ENCODE measurements at places on chromosomes 3 and 15.

GRCh38 chr15:69513986-69514385 is 61.4 kb downstream of the RPLP1 start:
- no peak for DNase-seq

GRCh38 chr3:134242649-134243617 is 7.7 kb downstream of the RYK start:
- no peak for DNase-seq

DNA sequence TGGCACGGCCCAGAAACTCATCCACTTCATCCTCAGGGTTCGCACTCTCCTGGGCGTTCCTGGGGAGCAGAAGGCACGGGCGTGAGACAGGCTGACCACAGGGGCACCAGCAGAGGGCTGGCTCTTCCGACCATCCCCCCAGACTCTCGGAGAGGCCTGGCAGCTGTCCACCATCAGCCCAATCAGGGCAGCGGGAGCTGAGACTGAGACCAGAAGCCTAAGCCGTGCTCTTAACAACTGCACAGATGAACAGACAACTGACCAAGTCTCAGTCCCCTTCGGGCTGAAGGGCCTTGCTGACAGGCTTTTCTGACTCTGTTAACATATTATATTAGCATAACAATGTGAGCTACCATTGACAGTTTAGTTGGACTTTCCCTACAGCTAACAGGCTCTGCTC is 118.0 kb downstream of the SEC22A start:
- DNase-seq, result no peak

DNA sequence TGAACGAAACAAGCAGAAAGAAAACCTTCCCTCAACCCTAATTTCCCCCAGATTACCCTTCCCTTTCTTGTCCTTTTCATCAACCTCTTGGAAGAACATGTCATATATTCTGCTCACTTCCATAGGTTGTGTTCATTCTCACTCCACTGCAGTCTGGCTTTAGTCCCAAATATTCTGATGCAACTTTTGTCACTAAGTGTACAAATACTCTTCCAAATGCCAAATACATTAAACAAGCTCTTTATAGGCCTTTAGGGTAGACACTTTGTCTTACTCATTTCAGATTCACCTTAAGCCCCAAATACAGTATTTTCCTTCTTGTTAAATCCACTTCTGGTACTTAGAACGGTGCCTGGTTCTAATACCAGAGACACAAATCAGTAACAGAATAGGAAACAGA is 406.5 kb upstream of the CDIN1 start:
- DNase-seq, result no peak

DNA sequence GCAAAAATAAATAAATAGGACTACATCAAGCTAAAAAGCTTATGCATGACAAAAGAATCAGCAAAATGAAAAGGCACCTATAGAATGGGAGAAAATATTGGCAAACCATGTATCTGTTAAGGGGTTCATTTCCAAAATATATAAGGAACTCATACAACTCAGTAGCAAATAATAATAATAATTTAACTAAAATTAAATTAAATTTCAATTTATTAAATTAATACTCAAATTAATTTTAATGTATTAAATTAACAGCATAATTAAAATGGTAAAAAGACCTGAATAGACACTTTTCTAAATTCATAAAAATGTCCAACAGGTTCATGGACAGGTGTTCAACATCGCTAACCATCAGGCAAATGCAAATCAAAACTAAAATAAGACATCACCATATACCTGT is 34.0 kb upstream of the THBS1 start:
- DNase-seq, result no peak

DNA sequence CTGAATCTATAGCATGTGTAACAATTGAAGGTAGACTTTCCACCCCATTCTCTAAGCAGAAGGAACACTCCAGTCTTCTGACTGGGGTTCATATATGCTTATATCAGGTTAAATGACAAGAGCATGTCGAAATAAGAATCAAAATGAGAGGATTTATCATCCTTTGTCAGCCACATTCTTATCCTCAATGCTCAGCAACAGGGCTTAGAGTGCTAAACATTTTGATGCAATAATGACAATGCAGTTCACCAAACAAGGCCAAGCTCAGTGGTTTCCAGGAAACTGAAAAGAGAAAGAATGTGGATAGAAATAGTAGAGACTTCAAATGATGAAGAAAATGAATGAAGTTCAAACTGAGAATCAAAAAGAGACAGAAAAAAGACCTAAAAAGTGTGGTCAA is 78.0 kb downstream of the FSIP1 start:
- DNase-seq, result no peak

DNA sequence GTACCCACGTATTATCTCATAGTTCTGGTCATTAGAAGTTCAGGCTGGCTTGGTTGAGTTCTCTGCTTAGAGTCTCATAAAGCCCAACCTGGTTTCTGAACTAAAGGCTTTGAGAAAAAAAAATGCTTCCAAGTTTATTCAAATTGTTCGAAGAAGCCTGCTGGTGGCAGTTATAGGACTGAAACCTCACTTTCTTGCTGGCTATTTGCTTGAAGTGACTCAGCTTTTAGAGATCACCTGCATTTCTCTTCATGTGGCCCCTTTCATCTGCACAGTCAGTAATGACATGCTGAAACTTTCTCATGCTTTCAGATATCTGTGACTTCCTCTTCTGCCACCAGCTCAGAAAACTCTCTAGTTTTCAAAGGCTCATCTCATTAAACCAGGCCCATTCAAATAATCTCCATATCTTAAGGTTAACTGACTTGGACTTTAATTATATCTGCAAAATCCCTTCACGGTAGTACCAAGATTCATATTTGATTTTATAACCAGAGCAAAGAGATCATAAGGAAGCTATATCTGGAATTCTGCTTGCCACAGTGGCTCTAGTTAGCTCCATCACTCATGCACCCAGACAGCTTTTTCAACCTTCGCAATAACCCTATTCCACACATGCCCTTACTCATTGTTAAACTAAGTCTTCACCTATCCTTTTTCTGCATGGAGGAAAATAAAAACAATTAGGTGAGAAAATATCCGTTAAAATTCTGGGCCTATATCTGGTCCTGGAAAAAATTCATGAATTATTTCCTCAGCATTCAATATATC is 433.8 kb upstream of the CBLB start:
- DNase-seq, result no peak

DNA sequence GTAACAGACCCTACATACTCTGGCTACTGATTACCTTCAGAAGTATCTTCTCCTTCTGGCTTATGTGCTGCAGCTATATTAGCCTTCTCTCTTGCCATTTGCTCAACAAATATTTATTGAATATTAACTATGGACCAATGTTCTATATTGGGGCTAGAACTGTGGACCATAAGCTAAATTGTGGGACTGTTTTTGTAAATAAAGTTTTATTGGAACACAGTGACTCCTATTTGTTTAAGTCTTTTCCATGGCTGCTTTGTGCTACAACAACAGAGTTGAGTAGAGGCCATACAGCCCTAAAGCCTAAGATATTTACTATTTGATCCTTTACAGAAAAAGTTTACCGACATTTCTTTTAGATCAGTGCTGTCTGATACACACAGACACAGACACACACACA is 20.3 kb upstream of the XIRP1 start:
- no peak for DNase-seq

- DNase-seq, result no peak
Measured at GRCh38 chr3:157872902-157873301, 233.3 kb downstream of the SHOX2 start.

- DNase-seq, result no peak
Measured at GRCh38 chr3:120764206-120764605, 21.7 kb downstream of the GTF2E1 start.

- DNase-seq, result no peak
Measured at GRCh38 chr3:9185701-9186100, 63.7 kb downstream of the SRGAP3 start.

DNA sequence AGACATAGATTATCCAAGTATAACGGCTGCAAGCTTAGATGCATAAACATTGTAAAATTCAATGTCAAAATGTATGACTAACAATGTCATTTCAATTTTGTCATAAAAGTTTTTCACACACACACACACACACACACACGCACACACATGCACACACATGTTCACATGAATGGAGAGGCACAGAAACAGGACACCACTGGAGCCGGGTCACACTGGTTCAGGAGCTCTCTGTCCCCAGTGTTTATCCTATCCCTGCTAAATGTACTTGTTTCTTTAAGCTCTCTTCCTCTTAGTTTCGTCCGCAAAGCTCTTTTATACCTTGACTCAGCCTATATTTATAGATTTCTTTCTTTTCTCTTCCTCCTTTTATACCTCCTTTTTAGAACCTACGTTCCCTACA is 249.9 kb downstream of the CADPS start:
- DNase-seq, result no peak

GRCh38 chr3:33636125-33636850 is 81.8 kb downstream of the CLASP2 start:
- no peak for DNase-seq

- no peak for DNase-seq
Measured at GRCh38 chr15:93252780-93253179, 163.8 kb upstream of the RGMA start.

DNA sequence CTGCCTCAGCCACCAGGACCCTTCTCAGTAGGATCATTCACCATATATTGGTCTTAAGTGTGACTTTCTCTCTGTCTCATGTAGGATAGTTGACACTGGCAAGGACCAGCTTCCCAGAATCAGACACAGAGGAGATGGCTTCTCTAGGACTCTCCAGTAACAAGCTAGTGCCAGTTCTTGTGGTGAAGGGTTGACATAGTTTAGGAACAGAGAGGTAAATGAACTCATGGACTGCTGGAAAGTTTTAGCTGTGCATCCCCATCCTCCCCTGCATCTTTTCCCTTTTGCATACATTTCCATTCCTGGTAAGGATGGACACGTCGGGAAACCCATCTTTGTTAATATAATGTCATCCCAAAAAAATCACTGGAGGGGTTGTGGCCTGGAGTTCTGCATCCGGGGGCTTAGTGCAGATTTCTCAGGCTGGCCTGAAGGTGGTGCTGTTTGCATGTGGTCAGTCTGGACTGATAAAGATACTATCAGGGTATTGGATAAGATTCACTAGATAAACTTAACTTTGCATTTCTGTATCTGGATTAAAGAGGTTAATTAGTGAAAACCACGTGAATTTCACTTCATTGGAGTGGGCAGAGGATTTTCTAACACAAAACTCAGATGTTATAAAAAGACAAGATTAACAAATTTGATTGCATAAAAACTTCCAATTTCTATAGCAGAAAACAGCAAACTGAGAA is 110.8 kb downstream of the TBC1D2B start:
- peak; percentile 37 for DNase-seq

DNA sequence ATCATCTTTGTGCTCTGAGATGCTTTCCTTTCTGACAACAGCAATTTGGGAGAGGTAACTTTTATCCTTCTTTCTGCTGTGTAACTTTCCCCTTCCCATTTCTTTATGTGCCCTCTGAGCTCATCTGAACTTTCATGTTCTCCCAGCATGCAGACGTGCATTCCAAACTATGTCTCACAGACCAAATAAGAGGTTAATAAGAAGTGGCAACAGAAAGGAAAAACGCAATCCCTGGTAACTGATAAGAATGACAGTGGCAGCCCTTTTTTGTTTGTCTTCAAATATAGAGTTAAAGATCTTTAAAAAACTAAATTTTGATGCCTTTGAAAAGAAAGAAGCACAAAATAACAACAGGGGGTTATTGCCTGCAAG is 533.4 kb downstream of the FOXP1 start:
- no peak for DNase-seq

GRCh38 chr3:177724020-177724638 is 526.8 kb upstream of the TBL1XR1 start:
- DNase-seq, result no peak

DNA sequence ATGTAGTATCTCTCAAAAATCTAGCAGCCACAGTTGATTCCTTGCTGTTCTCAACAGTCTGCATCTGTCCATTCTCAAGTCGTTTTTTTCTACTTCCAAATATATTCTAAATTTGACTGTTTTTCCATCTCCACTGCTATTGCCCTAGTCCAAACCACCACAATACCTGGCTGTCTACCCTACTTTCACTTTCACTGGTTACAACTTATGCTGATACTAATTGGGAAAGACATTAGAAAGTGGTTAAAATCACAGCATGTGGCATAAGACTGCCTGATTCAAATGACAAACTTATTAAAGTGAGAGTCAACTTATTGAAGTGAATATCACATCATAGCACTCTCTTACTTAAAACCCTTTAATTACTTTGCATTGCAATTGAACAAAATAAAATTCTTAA is 72.6 kb downstream of the CHST2 start:
- no peak for DNase-seq

DNA sequence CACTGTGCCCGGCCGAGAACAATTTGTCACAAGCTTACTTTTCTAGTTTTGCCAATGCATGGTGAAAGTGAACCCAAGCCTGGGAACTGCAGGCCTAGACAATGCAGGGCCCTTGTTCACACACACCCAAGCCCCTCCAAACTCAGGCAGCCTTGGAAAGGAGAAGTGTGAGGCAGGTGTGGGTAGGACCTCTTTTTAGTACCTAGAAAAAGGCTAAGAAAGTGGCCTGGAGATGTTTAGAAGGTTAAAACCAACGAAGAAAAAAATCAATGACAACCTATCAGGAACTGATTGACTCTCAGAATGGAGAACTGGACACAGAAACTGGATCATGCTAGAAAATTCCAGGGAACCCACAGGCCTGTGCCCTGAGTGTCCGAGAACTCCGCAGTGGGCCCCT is 18.8 kb downstream of the IDH2 start:
- DNase-seq, result no peak

- no peak for DNase-seq
Measured at GRCh38 chr15:25051399-25052154, 96.8 kb downstream of the SNRPN start.

GRCh38 chr3:100710261-100710968 is 1.1 kb downstream of the TFG start:
- DNase-seq, result peak; percentile 16

GRCh38 chr3:57815036-57815435 is 58.9 kb downstream of the SLMAP start:
- DNase-seq, result peak; percentile 14

DNA sequence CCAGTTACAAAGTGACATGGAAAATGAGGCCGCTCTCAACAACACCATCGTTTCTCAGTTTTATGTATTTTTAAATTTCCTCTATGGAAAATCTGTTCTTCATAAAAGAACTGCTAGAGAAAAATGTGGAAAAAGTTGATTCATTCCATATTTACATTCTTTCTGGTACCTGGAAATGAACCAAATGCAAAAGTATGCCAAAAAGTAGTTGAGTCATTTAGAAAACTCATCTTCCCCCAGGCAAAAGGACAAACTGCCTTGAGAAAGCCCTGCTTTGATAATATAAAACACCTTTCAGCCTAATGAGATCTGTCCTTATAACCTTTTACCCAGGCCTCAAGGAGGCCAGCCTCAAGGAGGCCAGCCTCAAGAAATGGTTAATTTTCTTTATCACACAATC is 283.0 kb upstream of the VEPH1 start:
- DNase-seq, result no peak

- no peak for DNase-seq
Measured at GRCh38 chr3:60307562-60308199, 943.6 kb downstream of the FHIT start.

GRCh38 chr3:65953301-65953812 is 85.4 kb downstream of the MAGI1 start:
- no peak for DNase-seq

- DNase-seq, result no peak
Measured at GRCh38 chr15:44719293-44719999, 8.1 kb downstream of the B2M start.

GRCh38 chr3:107705046-107705445 is 182.3 kb downstream of the BBX start:
- no peak for DNase-seq

GRCh38 chr15:26051761-26052675 is 188.9 kb upstream of the ATP10A start:
- no peak for DNase-seq
